ENCODE measurements at places on chromosomes 16 and 17.

DNA sequence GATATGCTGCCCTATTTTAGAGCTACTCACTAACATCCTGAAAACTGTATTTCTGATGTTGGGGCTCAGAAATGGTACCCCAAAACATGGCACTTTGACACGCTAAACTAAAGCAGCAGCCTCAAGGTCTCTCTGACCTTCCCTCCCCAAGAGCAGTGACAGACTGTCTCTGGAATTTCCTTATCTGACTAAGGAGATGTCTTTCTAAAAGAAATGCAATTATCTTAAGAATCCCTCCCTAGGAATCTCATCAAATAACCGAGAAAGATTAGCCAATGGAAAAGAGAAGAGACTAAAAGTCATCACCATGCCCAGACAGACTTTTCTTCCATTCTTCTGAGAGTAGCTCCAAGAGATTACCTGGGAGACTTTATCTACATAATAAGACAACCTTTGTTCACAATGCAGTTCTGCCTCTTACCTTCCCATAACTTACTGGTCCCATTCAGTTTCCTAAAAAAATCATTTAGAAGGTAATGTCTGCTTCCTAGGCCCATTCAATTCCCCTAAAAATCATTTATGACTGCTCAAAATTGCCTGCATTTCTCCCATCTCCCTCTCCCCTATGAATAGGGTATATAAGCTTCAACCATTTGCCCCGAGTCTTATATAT is 123.9 kb downstream of the CPPED1 start:
- DNase-seq = no peak

DNA sequence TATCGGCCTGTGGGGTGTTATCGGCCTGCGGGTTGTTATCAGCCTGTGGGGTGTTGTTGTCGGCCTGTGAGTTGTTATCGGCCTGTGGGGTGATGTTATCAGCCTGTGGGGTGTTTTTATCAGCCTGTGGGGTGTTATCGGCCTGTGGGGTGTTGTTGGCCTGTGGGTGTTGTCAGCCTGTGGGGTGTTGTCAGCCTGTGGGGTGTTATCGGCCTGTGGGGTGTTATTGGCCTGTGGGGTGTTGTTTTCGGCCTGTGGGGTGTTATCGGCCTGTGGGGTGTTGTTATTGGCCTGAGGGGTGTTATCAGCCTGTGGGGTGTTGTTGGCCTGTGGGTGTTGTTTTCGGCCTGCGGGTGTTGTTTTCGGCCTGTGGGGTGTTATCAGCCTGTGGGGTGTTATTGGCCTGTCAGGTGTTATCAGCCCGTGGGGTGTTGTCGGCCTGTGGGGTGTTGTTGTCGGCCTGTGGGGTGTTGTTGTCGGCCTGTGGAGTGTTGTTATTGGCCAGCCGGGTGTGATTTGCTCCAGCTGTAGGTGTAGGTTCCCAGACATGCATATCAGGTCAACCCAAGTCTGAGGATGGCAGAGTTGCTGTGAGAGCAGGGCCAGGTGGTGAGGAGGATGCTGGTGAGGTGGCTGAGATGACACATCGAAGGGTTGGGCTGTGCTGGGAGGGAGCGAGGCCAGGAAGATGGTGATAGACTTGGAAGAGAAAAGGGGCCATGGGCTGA is 7.1 kb downstream of the TRARG1 start:
- no peak for DNase-seq

DNA sequence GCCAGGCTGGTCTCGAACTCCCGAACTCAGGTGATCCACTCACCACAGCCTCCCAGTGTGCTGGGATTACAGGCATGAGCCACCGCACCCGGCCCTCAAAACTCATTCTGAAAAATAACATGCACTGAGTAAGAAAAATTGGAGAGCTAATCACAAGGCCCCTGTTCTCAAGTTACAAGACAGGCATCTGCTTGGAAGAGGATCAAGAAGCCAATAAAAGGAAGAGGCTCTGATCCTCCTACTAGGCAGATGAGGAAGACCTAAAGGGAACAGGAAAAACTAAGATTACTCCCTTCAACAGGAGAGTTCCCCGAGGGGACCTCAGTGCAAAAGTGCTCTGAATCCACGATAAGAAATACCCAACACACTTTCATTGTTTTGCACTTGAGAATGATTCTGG is 18.4 kb downstream of the BLMH start:
- no peak for DNase-seq

GRCh38 chr16:30104492-30104891 is 8.5 kb upstream of the YPEL3 start:
- no peak for DNase-seq

DNA sequence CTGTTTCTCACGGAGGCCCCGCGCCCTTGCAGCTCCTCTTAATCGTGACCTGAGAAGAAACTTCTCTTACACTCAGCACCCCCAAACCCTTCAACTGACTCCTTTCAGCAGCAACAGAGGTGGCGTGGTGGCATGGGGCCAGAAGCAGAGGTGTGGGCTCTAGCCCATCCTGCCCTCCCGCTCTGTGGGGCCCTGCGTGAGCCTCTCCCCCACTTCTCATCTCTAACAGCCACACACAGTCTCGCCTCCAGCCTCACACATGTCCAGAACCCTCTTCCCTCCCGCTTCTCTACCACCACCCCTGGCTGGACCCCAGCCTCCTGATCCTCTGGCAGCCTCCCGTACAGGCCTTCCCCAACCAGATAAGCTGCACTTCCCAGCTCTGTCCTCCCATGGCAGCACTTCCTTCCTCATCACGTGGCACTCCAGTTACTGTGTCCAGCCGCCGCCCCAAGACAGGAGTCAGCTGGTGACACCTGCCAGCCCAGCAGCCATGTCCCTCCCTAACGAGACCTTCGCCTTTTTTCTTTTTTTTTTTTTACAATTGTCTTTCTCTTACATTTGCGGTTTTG is 30.5 kb downstream of the NSMCE1 start:
- DNase-seq = no peak

DNA sequence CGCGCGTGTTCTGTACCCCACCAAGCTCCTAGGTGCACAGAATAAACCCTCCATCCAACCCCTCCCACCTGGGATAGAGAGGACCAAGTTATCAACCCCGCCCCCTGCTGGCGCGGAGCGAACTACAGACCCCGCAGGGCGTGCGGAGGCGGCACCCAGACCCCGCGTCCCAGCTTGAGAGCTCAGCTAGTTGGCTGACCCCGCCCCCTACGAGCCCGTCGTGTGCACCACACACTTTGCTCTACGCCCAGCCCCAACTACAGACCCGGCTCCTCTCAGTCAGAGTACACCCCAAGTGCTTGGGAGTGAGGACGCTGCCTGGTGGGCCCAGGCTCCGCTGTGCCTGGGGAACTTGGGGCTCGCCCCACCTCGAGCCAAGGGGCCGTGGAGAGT is 1.5 kb downstream of the GRIN2A start:
- peak; percentile 91 for DNase-seq

DNA sequence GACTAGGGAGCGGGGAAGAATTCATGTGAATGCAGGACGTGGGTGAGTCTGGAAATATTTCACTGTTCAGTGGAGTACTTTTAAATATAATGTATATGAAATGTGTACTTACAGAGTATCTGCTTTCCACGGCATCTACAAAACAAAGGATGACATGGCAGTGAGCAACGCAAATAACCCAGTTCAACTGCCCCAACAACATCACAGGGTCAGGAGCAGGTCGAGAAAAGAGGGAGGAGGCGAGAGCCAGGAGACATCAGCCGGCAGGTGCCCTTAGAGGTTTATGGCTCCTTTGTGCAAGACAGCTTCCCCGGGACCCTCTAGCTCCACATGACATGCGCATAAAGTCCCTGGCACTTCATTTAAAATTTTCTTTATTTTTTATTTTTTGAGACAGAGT is 61.1 kb downstream of the PECAM1 start:
- DNase-seq = no peak

DNA sequence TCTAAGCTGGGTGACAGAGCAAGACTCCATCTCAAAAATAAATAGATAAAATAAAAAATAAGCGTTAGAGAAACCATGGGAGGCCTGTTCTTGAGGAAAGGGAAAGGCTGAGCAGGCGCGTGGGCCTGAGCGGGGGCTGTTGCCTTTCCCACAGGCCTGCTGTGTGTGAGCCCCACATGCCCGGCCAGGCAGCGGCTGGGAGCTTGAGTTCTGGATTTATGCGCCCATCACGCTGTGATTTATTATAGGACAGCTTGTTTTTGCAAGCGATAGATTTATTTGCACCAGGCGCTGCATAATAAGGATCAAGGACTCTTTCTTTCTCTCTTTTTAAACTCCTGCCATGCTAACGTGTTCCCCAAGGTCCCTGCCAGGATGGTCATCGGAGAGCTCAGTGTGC is 14.8 kb upstream of the WFDC1 start:
- DNase-seq = no peak

- no peak for DNase-seq
Observed at GRCh38 chr16:2484898-2485508, 10.1 kb downstream of the TBC1D24 start.

- DNase-seq = no peak
Observed at GRCh38 chr17:36923814-36924221, 13.5 kb upstream of the LHX1 start.

GRCh38 chr17:65307081-65307960 is 170.2 kb downstream of the RGS9 start:
- DNase-seq = no peak

GRCh38 chr17:57861790-57862693 is 12.2 kb upstream of the MRPS23 start:
- DNase-seq = peak; percentile 68

GRCh38 chr17:38844261-38844757 is 9.2 kb downstream of the RPL23 start:
- DNase-seq = no peak

- DNase-seq = no peak
Observed at GRCh38 chr16:9000664-9001063, 37.0 kb upstream of the USP7 start.

GRCh38 chr16:87918866-87919680 is 17.3 kb downstream of the CA5A start:
- DNase-seq = no peak

DNA sequence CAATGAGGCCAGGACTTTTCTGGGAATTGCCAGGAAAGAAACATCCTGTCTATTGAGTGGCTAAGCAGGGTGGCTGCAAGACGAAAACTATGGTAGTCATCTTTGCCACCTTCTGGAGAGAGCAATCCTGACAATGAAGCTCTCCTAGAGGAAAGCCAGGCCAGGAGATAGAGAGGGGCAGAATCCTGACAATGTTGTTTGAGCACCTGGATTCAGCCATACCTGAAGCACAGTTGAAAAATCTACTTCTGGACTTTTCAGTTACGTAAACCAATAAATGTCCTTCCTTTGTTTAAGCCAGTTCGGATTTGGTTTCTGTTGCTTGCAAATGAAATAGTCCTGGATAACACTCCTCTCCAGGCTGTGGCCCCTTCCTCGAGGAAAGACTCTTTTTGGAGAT is 9.4 kb downstream of the P2RX1 start:
- no peak for DNase-seq

- no peak for DNase-seq
Observed at GRCh38 chr16:79639576-79640311, 39.2 kb upstream of the MAF start.

DNA sequence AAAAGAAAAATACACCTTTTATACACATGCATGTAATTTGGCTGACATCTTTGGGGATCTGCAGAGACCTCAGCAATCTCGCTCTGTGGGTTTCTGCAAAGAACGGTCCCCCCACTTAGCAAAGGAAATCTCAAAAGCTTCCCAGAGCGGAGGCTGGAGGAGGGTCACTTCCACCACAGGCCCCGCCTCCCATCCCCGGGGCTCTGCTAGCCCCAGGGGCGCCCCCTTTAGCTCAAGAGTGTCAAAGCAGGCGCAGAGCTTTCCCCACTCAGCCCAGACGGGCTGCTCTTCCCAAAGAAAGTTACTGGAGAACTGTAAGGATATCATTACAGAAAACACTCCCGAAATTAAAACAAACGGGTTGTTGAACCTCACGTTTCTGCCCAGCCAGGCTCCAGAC is 11.4 kb downstream of the SLC13A5 start:
- DNase-seq = peak; percentile 86

DNA sequence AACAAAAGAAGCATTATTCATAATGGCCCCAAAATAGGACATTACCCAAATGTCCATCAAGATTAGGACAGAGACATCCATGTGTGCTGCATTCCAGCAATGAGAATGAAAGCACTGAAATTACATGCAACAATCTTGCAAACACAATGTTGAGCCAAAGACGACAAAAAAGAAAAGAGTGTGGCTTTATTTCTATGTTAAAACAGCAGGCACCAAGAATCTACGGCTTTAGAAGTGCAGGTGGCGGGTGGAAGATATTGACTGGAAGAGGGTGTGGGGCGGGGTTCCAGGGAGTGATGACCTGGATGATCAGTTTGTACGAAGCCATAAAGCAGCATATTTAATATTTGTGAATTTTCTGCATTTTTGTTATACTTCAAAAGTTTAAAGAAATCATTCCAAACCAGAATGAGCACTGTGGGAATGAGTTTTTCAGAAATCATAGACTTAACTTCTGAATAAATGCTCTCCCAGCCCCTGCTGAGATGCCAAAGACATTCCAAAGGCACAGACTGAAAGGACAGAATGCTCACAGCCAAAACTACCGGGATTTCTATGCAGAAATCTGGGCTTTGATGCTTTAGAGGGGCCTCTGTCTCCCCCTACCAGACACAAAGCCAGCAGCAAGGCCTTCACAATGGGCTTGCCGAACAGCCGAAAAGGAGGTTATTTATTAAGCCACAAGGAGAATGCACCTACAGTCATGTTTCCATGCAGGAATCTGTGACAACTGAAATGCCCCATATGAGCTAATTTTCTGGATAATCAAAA is 361.6 kb downstream of the GRIN2A start:
- peak; percentile 90 for DNase-seq

DNA sequence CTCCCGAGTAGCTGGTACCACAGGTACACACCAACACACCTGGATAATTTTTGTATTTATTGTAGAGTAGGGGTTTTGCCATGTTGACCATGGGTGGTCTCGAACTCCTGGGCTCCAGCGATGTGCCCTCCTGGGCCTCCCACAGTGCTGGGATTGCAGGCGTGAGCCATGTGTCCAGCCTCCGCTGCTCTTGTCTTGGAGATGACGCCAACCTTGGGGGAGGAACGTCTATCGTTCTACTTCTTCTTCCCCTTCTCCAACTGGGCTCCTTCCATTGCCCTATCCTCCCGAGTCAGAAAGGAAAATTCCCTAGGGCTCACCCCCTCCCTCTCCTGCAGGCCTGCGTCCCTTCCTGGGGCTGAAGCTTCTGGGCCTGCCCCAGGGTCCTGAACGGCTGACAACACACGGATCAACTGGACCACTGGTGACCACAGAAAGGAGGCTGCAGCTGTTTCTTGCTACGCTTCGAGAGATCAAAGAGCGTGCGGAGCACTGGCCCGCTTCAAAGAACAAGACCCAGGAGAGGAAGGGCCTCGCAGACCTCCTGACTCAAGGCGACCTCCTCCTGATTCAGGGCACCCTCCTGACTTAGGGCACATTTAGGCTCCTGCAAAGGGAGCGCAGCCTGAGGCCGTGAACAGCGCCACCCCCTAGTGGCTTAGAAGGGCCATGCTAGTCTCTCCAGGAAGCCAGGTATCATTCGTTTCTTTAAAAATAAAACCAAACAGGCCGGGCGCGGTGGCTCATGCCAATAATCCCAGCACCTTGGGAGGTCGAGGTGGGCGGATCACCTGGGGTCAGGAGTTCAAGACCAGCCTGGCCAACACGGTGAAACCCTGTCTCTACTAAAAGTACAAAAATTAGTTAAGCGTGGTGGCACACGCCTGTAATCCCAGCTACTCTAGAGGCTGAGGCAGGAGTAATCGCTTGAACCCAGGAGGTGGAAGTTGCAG is 48.5 kb upstream of the HELZ start:
- DNase-seq = peak; percentile 75
